Activated CD4-positive, alpha-beta T cell treated with anti-CD3 and anti-CD28 coated beads for 36 hours (primary cell): ENCODE measurements at places on chromosomes 2 and 18.

DNA sequence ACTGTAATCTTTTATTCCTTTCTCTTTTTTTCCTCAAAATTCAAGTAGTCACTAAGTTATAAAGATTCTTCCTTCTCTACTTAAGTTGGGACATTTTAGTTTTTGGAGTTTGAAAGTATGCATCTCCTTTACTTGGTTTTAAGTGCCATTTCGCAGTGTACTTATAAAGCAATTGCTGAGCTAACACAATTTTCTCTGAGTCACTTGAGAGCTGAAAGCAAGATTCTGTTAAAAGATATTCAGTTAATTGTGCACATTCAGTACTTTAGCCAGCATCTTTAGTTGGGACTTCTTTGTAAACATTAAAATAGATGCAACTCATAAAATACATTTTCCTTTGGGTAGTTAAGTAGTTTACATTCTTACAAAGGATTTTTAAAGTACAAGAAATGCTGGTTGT, 136.0 kb downstream of the GFPT1 start:
- no peak for DNase-seq

DNA sequence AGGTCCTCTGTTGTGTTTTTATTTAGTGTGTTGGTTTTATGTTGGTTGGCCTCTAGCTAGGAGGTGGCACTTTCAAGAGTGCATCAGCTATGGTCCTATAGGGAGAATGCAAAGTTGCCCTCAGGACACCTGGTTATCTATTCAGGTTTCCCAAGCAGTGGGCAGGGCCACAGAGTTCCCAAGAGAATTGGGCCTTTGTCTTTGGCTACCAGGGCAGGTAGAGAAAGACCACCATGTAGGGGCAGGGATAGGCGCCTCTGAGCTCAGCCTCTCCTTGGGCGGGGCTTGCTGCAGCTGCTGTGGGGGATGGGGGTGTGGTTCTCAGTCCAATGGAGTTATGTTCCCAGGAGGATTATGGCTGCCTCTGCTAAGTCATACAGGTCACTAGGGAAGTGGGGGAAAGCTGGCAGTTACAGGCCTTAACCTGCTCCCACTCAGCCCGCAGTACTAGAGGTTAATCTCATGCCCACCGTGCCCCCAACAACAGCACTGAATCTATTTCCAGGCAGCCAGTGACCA, 26.0 kb downstream of the ABCB11 start:
- DNase-seq: no peak

GRCh38 chr2:168697668-168698121, 104.7 kb upstream of the NOSTRIN start:
- DNase-seq: no peak

GRCh38 chr18:45688833-45689232, 35.1 kb upstream of the SLC14A1 start:
- DNase-seq: peak; percentile 86

DNA sequence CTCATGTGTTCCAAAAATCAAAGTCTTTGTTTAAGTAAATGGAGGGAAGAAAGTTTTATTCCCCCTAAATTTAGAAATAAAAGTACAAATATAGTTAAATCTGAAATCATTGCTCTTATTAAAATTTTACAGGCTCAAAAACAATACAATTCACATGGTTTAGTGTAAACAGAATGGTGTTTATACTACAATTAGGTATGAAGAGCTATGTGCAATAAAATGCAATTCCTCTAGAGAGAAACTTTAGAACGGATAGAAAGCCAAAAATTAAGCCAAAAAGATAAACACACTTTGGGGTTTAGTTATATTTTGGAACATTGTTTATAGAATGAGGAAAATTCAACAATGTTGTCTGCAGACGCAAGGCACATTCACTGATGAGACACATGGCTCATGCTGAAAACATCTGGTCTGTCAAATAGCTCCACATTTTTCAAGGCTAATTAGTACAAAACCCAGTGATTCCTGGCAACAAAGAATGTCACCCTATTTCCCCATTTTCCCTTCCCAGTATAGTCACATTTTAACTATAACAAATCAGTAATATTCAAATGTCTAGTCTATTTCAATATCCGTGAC, 103.3 kb downstream of the EXOC6B start:
- DNase-seq: no peak

DNA sequence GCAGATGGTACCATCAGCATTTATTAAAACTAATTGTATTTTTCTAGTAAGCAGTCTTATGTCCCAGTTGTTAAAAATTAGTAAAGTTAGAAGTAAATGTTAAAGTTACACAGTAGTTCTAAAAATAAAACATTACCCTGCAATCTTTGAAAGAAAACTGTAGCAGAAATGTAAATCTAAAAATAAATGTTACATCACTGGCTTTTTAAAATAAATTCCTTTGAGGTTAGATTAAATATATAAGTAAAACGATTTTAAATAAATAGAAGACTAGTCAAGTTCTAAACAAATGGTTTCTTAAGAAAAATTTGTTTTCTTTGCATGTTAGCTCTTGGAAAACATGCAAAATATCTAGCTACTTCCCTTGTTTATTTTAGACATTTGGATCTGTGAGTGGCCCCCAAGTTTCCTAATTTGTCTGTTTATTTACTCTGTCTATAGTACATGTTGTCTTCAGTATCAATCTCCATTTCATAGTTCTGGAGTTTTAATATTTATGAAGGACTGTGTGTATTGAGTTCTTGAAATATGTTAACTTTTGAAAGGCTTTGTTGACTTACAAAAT, 58.2 kb downstream of the GLS start:
- DNase-seq: no peak

DNA sequence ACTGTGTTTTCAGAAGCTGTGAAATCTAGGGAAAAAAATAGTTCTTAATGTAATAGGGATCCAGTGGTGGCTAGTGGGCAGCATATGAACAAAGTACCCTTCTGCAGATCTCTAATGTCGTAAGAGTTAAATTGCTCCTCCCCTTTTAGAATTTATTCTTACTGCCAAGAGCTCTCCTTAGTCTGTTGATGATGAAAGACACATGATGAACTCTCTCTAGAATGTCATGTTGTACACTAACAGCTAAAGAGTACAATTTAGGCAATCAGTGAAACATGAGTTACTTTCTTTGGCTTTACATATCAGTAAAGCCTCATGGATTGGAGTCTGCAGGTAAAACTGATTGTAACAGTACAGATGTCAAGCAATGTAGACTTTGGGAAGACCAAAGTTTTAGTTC, 84.2 kb downstream of the SLC39A10 start:
- DNase-seq: no peak

DNA sequence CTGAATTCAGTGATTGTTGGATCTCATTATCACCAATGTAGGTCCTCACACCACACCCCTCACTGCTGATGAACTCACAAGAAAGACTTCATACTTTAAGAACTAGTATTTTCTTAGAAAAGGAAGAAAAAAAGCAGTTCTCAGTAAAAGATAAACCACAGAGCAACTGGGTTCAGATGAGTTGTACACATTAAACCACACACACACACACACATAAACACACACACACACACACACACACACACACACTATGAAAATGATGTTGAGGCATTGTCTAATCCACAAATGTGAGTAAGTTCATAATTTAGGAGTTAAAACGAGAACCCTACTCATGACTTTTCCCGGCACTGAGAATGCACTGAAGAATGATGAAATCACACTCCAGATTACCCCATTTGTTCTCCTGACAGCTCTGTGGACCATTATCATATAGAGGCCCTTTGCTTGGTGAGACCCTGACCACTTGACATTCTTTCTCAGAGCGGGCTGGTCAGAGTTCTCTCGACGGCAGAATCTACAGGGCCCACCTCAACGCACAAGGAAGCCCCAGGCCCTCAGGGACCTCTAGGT, 106.2 kb downstream of the BCL2 start:
- peak; percentile 56 for DNase-seq

- no peak for DNase-seq
These were observed 34.8 kb upstream of the MYO3B start for GRCh38 chr2:170143045-170143717.

DNA sequence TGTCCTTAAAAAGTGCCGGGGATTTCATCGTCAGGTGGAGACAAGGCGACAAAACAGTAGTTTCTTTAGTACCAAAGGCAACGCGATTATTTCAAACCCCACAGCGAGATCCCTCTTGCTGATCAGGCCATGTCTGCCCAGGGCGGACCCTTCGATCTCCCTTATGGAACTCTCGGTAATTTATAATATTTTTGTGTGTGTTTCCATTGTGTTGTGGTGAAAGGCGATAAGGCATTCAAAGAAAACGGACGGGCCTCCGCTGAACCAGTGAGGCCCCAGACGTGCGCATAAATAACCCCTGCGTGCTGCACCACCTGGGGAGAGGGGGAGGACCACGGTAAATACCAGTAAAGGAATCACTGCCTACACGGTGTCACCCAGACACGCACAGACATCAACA, 1.4 kb upstream of the GAD1 start:
- no peak for DNase-seq

DNA sequence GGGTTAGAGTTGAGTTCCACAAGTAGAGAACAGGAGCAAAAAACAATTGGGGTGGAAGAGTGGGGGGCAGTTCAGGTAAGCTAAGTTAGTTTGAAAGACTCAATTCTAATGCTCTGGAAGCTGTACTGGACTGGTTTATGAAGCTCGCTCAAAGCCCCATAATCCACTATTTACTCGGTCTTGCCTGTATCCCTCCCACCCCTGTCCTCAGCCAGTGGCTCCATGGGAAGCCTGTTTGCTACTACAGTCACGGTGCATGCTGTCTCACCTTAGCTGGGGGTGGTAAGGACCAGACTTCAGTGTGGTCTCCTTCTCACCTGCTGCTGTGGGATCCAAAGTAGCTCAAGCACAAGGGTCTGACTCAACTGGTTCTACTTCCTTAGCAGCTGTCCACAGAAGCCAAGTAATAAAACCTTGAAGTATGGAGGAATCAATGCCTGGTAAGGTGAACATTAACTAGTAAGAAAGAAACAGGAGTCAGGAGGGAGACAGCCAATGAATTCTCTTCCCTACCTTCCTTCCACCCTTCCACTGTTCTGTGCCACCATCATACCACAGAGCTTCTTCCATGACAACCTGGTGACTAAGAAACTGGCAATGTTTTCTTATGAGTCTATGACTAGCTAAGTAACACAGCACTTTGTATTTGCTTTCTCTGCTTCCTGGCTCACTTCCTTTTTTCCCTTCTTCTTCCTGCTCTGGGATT, 230.8 kb downstream of the SRBD1 start:
- DNase-seq: no peak

DNA sequence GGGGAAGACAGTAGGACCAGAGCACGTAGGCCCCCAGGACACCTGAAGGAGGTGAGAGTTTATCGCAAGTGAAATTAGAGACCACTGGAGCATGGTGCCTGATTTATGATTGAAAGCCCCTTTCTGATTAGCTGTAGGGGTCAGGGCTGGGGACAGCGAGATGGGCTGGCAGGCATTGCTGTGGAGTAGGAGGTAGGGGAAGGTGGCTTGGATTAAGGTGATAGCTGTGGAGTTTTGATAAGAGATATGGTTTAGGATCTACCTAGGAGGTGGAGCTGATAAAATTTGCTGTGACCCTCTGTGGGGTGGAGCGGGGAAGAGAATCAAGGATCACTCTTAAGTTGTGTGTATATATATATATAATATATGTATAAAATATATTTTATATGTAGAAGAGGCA, 157.5 kb downstream of the CD8B2 start:
- DNase-seq: no peak

DNA sequence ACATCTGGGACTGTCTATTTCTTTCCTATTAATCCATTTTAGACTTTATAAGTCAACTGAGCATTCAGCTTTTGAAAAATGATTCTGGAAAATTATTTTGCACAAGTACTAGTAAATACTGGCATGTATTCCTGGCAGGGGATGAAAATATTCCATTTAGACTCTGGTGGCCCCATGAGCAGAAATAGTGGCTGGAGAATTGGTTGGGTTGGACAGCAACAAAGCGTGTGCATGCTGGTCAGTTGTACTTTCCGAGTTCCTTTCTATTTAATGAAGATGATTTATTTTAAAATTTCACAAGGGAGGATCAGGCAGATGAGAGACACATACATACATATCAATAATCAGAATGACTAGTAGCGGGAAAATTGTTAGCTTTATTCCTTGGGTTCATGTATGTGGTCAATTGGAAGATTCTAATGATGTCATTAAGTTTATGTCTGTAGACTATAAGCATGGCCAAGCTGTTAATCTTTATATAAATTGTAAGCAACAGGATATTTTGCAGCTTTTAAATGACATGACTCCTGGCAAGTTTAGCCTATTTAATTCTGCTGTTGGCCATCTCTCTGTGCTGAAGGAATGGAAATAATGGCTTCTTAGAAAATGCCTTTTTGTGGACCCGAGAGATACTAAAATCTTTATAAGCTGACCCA, 541.6 kb downstream of the SLC4A3 start:
- no peak for DNase-seq

GRCh38 chr18:52363861-52364260, 23.9 kb downstream of the DCC start:
- DNase-seq: no peak

DNA sequence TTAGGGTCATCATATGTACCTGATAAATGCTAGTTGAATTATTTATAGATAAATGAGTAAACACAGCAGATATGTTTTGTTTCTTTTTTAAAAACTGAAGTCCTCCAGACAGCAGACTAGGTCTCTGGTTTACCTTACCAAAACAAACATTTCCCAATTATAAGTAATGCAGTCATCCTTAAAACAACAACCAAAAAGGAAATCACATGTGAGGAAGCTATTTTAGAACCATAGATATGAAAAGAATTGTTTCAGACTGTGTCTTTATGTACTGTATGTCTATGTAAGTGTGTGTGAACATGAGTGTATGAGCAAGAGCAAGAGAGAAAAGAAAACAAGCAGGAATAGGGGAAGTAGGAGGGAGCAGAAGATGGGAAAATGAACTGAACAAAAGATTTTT, 441.0 kb downstream of the CPS1 start:
- no peak for DNase-seq

DNA sequence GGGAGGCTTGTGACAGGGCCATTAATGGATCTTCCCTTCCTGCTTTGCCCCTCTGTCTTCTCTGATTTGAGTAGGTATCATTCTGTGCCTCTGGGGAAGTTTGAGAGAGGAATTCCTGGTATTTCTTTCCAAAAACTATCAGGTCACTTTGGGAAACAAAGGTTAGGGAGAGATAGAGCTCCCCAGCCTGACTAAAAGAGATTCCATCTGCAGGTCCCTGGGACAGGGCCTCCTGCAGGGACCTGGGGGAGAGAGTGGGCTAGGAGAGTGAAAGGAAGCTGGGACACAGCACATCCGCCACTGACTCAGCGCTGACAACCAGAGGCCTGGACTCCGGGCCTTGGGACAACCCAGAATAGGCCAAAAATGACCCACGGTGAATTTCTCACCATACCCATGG, 6.4 kb downstream of the GALNT14 start:
- DNase-seq: no peak
